Right cardiac atrium (tissue), 5 donors: ENCODE measurements at places on chromosomes 1 and 21. TPM values are rescaled to one million over a fixed set of nuclear protein-coding genes. Genes with fewer than 3 reads are reported as not detected.

DNA sequence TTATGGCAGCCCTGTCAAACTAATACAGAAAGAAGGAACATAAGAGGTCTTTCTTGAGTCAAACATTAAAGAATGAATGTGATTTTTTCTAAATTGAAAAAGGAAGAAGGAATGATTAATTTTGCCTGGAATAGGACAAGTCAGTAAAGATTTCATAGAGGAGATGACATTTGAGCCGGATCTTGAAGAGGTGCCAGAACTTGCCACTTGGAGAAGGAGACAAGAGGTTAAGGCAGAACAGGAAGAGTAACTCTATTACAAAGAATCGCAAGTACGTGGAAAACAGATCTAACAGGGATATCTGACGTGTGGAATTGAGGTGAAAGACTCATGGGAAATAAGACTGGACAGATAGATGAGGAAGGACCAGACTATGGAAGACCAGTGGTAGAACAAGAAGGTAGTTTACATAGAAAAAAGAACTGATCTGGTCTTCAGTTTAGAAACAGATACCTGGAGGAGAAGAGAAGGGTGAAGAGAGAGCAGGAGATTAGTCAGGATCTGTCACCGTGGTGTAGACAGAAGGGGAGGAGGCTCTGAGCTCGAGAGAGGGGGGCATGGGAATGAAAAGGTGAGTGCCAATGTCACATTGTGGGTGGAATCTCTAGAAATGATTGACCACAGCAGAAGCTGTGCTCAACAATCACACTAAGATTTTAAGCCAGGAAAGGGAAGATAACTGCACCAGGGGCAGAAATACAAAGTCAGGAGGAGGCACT, 32.5 kb downstream of the RHOU start:
- DNase-seq: no peak

AADACL4 gene
- not detected for total RNA-seq

RHOU gene
- total RNA-seq: 15.1 TPM

TSPAN1 gene
- total RNA-seq: 2.4 TPM

DNA sequence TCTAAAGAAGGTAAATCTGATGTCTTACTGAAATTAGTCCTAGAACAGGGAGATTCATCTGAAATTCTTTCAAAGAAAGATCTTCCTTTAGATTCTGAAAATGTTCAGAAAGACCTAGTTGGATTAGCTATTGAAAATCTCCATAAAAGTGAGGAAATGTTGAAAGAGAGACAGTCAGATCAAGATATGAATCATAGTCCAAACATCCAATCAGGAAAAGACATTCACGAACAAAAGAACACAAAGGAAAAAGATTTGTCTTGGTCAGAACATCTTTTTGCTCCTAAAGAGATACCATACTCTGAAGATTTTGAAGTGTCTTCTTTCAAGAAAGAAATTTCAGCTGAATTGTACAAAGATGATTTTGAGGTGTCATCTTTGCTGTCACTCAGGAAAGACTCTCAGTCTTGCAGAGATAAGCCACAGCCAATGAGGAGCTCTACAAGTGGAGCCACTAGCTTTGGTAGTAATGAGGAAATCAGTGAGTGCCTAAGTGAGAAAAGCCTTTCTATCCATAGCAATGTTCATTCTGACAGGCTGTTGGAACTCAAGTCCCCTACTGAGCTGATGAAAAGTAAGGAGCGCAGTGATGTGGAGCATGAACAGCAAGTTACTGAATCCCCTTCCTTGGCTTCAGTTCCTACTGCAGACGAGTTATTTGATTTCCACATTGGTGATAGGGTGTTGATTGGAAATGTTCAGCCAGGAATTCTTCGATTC, 61.6 kb upstream of the QSOX1 start:
- DNase-seq: no peak

GRCh38 chr1:200659269-200659668, 10.4 kb downstream of the DDX59 start:
- DNase-seq: no peak

GRCh38 chr1:111480674-111481073, 6.9 kb downstream of the C1orf162 start:
- DNase-seq: no peak

DISP3 gene
- total RNA-seq: not detected

DNA sequence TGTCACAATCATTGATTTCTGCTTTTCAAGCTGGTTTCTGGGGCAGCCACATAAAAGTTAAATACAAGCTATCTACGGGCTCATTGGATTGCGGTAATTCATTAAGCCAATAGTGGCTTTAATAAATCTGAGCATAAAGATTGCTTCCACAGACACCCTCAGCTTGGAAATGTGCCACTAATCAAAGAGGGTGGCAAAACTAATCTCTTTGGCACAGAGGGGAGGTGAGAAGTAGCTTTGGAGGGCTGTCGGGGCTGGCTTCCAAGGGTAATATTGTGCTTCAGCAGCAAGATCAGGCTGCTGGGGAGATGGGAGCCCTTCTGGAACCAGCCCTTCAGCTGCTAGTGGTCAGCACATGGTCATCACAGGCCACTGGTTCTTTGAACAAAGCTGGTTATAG, 21.2 kb upstream of the KAZN start:
- no peak for DNase-seq

GRCh38 chr1:217539510-217539909, 91.4 kb downstream of the GPATCH2 start:
- DNase-seq: no peak

- DNase-seq: no peak
Measured at GRCh38 chr1:22562584-22563583, at the start of gene EPHA8. EPHA8 (plus strand) TSS chr1:22563489; CDS start chr1:22563636, 147 bp downstream.

DNA sequence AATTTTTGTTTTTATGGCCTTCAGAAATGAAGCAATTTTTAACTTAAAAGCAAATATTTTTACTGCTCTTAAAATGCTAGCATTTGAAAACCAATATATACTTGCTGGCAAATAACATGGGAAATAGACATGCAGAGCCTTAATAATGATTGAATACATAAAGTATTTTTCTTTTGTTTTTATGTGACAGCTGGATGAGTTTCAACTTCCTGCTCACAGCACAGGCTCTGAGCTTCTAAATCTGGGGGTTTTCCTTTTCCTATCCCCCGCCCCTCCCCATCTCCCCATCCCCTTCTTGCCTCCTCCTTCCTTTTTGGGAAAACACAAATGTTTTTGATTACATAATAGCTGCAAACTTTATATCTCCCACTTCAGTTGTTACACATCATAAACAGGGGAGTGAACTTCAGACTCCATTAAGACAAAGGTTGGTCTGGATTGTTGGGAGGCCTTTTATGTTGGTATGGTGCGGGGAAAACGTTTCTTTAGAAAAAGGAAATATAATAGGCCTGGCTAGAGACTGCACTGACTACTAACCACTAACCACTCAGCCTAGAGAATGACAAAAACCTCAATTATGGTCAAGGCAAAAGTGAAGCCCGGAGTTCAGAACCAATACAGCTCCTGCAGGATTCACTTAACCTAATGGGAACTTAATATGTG, 116.1 kb upstream of the GORAB start:
- DNase-seq: no peak

GRCh38 chr1:13926556-13926955, 226.6 kb downstream of the PRDM2 start:
- DNase-seq: no peak

GRCh38 chr1:59856725-59857338, 42.1 kb downstream of the HOOK1 start:
- DNase-seq: no peak

GRCh38 chr1:37995751-37996345, 6.0 kb upstream of the SF3A3 start:
- DNase-seq: peak; percentile 94

- no peak for DNase-seq
Measured at GRCh38 chr1:189349607-189350006, 1128.1 kb downstream of the BRINP3 start.

- DNase-seq: no peak
Measured at GRCh38 chr1:113567427-113567826, 177.1 kb downstream of the MAGI3 start.

DNA sequence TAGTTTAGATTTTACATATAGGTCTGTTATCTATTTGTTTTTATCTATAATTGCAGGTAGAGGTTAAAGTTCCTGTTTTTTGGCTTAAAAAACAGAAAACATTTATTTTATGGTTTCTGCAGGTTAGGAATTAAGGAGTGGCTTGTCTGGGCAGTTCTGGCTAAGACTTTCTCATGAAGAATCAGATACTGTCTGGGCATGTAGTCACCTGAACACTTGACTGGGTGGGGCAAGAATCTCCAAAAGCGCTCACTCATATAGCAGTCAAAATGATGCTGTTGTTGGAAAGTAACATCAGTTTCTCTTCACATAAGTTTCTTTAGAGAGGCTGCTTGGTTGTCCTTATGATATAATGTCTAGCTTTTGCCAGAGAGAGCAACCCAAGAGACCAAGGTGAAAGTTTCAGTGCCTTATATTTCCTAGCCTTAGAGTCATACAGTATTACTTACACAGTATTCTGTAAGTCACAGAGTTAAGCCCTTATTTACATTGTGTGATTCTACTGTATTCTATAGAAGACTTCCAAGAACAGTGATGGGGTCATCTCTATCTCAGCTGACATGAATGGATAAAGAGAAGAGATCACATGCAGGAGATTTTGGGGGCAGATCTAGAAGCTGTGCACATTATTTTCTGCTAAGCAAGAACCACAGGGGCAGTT, 125.4 kb upstream of the GPR52 start:
- no peak for DNase-seq

DNA sequence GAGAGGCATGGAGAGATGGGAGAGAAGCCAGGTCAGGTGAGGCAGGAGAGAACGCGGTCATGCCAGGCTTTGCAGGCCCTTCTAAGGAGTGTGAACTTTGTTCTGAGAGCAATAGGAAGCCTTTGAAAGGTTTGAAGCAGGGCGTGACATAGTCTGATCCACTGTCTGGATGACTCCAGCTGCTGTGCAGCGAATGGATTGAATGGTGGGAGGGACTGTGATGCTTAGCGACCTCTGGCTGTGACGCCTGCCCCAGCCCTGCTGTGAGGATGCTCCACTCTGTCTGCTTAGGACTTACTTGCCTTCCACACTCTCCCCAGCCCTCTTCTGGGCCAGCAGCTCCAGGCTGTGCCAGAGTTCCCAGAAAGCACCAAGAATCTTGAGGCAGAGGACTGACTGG, 41.8 kb upstream of the POU3F1 start:
- DNase-seq: no peak

ZYG11A gene
- total RNA-seq: not detected

GRCh38 chr1:220827445-220828178, 40.9 kb downstream of the MTARC1 start:
- peak; percentile 57 for DNase-seq

DNA sequence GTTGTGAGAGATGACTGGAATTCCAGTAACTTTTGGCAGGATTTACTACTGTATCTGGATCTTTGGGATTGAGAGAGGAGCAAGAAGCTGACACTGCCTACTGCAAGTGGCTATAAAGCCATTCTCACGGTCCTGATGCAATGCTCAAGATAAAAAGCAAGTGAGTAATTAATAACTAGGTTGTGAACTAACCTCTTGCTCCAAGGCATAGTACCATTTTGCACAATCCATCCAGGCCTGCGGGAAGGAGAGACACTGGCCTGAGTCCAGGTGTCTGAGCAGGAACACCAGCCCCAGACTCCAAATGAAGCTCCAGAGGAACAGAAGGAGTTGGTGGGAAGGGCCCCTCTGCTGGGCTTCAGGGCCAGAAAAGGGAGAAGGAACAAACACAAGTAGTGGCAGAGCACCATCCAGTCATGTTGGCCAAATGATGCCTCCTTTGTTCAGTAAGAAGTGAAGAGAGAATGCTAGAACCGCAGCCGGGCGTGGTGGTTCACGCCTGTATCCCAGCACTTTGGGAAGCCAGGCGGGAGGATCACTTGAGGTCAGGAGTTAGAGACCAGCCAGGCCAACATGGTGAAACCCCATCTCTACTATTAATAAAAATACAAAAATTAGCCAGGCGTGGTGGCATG, 9.9 kb upstream of the SLC45A3 start:
- DNase-seq: no peak

DNA sequence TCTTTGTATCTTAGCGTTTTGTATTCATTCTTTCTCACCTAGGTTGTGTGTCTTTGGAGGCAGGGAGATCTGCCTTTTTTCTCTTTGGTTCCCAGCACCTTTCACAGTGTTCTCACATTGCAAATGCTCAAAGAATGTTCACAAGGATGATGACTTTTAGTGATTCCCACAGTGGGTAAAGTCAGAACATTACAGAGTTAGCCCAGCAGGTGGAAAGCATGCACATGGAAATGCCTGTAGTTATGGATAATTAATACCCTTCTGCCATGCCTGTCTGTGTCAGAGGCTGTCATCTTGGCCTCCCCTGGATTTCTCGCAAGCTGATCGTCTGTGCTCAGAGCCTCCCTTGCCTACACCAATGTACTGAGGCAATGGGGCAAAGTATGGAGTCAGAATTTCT, 458.9 kb downstream of the LMO4 start:
- DNase-seq: no peak

- DNase-seq: no peak
Measured at GRCh38 chr1:49356594-49356993, 579.9 kb upstream of the BEND5 start.

SLC9C2 gene
- 0.42 TPM for total RNA-seq

GRCh38 chr1:159941591-159942560, 3.5 kb downstream of the IGSF9 start:
- no peak for DNase-seq

DNA sequence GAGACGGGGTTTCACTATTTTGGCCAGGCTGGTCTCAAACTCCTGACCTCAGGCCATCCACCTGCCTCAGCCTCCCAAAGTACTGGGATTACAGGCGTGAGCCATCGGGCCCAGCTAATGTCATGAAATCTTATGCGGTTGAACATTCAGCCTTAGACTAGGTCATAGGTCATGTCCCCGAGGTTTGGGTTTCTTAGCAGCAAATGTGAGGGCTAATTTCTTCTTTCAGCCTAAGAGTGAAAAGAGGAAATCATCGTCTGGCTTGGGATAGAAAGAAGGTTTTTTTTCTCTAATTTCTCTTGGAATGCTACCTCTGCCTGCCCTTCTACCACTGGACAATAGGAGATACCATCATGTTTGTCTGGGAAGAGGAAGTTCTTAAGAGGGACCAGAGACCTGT, 18.0 kb upstream of the PIK3CD start:
- DNase-seq: no peak

DNA sequence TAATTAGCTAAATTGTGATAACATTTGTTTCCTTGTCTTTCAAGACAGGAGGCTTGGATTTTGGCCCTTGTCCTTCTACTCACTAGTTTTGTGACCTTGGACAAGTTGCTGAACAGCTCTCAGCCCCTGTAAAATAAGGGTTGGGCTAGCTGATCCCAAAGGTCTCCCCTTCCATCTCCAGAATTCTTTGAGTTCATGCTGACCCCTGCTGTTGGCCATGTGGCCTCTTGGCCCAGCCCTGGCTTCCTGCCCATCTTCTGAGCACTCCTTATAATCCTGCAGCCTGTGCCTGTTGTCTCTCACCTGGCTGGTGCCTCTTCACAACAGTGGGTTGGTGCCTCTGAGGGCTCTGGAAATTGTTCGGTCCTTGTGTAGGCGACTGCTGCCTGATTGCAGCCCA, 10.1 kb downstream of the PTGFRN start:
- no peak for DNase-seq
